ENCODE measurements at places on chromosomes 6 and 20.
A peak's percentile ranks its signal among the peaks of the same experiment; 100 is the strongest.

DNA sequence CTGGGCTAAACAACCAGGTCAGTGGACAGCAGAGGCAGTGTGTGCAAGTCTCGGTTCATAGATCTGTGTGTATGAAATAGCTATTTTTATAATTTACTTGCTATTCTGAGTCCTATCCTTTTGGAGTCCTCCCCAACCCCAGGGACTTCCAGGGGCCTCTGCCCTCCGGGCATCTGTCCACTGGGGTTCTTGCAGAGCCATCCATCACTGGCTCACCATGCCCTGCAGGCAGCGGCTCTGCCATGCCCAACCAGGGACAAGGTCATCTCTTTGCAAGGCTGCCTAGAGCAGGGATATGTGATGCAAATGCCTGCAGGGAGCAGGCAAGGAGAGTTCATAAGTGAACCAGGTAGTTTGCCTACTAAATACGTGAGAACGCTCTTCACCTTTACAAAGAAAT is 10.5 kb upstream of the BEND3 start:
- DNase-seq = no peak

- DNase-seq = no peak
Measured at GRCh38 chr20:62066983-62067433, 1.3 kb upstream of the TAF4 start.

DNA sequence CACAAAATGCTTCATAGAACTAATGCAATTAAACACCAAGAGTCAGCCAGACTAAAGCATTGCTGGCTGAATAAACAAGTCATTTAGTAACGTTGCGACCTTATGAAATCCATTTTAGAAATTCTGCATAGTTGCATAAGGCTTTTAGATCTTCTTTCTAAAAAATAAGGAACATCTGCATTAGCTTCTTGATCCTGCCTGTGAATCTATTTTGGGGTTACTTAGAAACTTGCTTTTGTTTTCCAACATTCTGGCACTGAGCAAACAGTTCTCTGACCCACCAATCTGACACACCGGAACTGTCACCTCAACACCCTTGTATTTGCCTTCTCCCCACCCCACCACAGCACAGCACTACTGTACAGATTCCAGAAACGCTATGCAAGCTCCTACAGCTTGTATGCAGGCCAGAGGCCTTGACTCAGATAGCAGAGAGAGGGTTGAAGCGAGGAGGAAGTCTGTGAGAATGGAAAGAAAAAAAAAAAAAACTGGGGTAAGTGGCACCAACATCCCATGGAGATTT is 55.0 kb downstream of the KIF13A start:
- peak; percentile 95 for DNase-seq

- DNase-seq = no peak
Measured at GRCh38 chr6:56038764-56039163, 163.4 kb upstream of the BMP5 start.

- no peak for DNase-seq
Measured at GRCh38 chr6:53244958-53245357, 96.3 kb upstream of the GCM1 start.

- no peak for DNase-seq
Measured at GRCh38 chr6:147507162-147508041, 1.1 kb upstream of the SAMD5 start.

DNA sequence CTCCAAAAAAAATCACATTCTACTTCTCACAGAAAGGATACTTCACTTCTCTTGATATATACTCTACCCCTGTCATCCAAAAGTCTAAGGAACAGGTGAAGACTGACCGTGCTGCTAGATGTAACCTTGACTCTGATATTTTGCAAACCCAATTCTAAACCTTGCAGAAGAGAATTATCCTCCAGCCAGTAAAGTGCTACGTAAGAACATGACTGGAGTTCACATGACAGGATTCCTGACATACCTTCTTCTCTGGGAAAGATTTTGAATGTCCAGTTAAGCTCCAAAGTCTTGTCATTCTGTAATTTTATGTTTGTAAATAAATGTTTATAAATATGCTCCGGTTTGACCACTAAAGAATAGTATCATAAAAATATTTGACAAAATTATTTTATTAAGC is 35.8 kb downstream of the BTBD9 start:
- DNase-seq = peak; percentile 21

DNA sequence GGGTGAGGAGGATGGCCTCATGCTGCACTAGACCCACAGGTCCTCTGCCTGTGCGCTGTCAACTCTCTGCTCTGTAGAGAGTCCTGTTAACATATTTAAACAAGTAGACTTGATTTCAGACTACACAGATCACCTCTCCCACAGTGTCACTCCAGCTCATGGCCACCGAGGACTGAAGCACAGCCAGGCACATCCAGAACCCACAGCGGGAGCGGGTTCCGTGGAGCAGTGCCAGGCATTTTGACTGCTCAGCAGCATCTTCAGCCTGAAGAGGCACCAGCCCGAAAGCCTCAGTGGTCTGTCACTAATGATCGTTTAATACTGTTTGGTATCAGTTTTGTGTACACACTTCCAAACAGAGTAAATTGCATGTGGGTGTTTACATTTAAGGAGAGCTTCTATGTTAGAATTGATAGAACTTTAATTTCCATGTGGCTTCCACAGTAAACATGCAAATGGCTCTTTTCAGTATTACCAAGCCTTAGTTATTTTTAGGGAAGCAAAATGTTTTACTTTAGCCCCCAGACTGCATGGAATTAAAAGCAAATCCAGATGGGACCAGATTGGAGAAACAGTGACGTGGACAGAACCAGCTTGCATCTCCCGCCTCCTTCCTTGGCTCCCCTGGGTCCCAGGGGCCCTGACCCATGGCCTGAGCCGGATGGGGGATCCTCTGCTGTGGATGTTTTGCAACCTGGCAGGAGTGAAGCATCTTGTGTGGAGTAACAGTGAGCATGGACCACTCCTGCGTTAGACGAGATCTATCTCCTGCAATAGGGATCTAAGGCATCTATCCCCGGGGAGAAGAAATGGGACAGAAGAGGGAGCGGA is 196.7 kb upstream of the CDH4 start:
- no peak for DNase-seq

GRCh38 chr20:19642860-19643259 is 115.2 kb upstream of the RIN2 start:
- DNase-seq = no peak

DNA sequence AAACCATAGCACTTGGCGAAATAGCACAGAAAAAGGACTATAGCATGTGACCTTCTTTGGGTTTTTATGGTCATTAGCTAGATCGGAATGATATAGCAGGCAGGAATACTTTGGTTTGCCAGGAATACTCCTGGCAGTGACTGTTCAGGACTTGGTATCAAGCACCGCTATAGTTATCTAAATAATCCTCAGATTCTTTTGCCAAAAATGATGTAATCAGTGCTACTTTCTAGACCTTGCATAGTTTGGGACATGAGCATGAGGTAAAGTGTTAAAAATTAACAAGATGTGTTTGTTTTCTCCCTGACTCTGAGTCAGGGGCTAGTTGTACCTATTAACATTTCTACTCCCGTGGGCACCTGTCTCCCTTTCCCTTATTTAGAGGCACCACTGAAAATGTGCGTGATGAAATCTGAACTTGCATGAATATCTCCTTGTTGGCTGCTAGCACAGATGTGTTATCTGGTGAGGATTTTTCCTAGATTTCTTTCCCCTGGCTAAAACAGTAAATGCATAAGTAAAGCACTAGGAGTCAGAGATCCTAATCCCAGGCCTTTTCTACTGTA is 511.0 kb downstream of the CDKAL1 start:
- DNase-seq = no peak

DNA sequence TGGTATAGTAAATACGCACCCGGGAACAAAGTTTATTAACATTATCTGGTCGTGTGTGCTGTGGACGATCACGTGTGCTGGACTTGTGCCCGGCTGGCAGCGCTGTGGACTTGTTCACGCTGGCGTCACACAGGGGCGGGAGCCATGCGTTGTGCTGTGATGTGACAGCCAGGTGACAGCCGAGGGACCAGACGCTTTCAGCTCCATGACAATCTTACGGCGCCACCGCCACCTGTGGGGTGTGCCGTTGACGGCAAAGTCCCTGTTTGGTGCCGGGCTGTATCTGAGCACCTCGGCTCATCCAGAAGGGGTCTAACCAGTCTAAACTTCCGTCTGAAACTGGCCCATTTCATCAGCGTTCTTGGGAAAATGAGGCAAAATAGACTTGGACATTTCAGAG is 25.2 kb downstream of the DLL1 start:
- no peak for DNase-seq

DNA sequence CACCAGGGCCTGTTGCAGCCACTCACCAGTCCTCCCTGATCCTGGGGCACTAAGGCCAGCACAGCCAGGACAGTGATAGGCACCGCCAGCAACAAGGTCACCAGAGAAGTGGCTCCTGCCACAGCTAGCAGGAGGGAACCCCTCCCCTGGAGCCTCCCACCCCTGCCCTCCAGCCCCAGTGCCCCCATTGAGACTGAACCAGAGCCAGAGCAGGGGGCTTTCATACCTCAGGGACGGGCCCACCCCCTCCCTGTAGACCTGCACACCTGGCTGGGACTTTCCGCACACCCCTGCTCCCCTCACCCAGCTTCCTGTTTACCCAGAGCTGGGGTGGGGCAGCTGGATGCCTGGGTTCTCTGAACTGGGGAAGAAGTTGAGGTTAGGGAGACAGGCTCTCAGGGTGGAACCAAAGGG is at the start of gene LTB:
Gene LTB, minus strand, starts transcription at position 195 of the 414 bp plus-strand sequence. Its CDS starts 7 bp downstream, at position 188.
- no peak for DNase-seq
